Cerebellar cortex (tissue), 1 donor: ENCODE measurements at places on chromosomes 6 and 20.

DNA sequence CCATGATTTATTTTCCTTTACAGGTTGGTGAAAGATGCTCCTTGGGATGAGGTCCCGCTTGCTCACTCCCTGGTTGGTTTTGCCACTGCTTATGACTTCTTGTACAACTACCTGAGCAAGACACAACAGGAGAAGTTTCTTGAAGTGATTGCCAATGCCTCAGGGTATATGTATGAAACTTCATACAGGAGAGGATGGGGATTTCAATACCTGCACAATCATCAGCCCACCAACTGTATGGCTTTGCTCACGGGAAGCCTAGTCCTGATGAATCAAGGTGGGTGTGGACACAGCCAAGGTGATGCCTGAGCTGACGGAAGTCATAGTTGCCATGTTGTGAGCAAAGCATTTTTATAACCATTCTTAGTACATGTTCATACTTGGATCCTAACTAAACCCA, 34.6 kb upstream of the CALHM6 start:
- no peak for DNase-seq

DNA sequence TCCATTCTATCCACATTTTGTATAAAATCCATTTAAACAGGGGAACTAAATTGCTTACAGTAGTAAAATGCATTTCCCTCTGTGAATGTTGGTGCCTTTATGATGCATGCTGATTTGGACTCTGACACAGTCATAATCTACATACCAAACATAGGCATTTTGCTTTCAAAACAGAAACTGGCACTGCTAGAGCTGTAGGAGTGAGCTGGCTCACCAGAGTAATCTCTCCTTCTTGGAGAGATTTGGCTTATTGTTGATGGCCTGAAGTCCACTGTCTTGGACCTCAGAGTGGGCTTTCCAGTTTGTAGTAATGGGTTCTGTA, 363.2 kb upstream of the FLRT3 start:
- DNase-seq = no peak

DNA sequence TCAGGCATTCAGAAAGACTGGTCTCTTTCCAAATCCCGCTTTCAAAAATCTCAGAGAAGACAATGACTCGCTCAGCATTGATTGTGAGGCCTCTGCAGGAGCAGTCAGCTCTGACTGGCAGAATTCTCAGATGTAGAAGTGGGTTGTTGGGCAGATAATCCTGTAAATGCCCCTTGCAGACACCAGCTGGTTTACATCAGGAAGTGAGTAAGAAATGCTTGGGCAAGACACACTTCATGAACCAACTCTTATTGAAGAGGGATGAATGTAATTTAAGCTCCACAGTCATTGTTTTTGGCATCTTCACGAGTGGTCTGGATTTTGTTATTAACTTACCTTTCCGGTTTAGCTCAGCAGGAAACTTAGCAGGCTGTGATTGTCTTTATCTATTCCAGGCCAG, 166.6 kb downstream of the PLCB4 start:
- DNase-seq = no peak

- DNase-seq = no peak
These were observed 94.1 kb upstream of the SHLD1 start for GRCh38 chr20:5656126-5656525.

DNA sequence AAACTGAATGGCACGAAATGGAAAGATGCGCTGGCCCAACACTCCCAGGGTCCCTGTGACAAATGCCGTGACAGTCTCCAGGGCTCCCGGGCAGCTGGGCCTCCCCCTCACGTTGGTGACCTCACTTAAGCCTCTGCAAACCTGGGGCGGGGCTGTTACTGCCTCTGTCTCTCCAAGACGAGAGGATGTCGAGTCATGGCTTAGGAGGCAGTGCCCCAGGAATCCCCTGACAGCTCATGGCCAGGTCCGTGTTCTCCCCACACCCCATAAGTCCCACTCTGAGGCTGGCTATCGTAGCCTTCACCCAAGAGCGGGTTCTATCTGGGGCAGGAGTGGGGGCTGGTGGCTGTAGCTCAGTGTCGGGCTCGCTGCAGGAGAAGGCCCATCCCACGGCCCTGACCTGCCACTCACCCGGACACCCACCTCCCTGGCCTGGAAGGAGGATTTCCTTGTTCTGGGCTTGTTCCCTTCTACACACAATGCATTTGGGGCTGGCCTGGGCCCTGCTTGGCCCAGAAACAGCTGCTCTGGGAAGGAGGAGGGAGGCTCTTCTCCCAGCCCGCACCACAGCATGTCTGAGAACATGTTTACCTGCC, 5.6 kb upstream of the RPS21 start:
- DNase-seq = no peak

- DNase-seq = no peak
These were observed 123.1 kb downstream of the ARID1B start for GRCh38 chr6:156900292-156900691.
